CD4-positive, alpha-beta T cell treated with Interleukin-1 beta for 1 hour (primary cell): ENCODE measurements at places on chromosomes 13 and 19.

- DNase-seq = no peak
Measured at GRCh38 chr19:29482855-29483640, 42.7 kb upstream of the VSTM2B start.

- DNase-seq = no peak
Measured at GRCh38 chr19:18833141-18833476, 1.4 kb downstream of the UPF1 start.

GRCh38 chr13:43356567-43356966, 333.2 kb downstream of the DNAJC15 start:
- DNase-seq = no peak

DNA sequence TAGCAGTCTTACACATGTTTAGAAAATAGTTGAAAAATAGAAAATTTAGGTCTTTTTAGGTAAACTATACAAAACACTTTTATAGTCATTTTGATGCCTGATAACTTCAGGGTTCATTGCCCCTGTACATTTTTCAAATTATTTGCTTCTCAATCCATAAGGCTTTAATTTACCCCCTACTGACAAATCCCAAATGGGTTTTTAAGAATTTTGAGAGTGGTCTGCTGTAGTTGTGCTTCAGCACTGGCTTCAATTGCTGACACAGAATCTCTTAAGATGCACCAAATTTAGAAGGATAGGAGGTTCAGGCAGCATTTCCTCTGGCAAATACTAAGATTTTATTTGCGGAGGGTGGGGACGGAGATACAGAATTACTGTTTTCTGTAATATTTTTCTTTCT, 89.4 kb downstream of the PCCA start:
- DNase-seq = no peak

GRCh38 chr13:46389457-46390451, 2.7 kb upstream of the RUBCNL start:
- DNase-seq = no peak
